ENCODE measurements at places on chromosomes 7 and 10.

GRCh38 chr7:115634633-115635032 is 395.9 kb downstream of the TFEC start:
- DNase-seq = no peak

DNA sequence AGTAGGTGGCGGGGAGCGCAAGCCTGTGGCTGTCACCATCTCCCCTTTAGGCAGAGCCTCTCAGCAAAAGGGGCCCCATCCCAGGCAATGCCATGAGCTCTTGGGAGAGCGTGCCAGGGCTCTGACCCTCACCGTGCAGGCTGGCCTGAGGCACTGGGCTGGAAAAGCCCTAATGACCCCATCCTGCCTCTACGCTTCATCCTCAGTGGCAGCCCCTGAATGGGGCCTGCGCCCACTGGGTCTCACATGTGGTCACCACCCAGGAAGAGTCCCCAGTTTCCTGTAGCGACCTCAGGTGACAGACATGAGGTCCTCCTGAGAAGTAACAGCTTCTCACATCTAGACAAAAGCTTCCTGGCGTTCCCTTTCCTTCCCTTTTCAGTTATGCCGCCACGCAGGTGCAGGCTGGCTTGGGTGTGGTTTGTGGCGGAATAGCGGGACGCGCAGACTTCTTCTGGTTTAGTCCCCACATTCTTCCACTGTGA is 59.2 kb downstream of the CLEC2L start:
- no peak for DNase-seq

- DNase-seq = no peak
Measured at GRCh38 chr10:7251696-7252465, 159.0 kb downstream of the SFMBT2 start.

DNA sequence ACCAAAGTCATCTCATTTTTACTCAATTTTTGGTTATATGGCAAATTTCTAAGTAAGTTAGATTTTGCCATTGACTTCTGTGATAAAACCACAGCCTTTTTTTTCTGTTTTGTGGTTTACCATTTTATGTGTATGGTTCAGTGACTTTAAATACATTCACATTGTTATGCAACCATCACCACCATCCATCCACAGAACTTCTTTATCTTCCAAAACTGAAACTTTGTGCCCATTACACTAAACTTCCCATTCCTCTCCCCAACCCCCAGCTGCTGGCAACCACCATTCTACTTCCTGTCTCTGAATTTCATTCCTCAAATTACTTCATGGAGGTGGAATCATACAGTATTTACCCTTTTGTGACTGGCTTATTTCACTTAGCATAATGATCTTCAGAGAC is 280.4 kb upstream of the TCERG1L start:
- DNase-seq = no peak
